T-helper 2 cell treated with Interferon-gamma antibody and Interleukin-4, amounts not matched to agents 5 μg/mL and 100 μg/mL, for 36 hours (primary cell): ENCODE measurements at places on chromosomes 12 and 14.
A peak's percentile ranks its signal among the peaks of the same experiment; 100 is the strongest.

GRCh38 chr12:8709124-8709830 is 11.5 kb downstream of the RIMKLB start:
- no peak for DNase-seq

DNA sequence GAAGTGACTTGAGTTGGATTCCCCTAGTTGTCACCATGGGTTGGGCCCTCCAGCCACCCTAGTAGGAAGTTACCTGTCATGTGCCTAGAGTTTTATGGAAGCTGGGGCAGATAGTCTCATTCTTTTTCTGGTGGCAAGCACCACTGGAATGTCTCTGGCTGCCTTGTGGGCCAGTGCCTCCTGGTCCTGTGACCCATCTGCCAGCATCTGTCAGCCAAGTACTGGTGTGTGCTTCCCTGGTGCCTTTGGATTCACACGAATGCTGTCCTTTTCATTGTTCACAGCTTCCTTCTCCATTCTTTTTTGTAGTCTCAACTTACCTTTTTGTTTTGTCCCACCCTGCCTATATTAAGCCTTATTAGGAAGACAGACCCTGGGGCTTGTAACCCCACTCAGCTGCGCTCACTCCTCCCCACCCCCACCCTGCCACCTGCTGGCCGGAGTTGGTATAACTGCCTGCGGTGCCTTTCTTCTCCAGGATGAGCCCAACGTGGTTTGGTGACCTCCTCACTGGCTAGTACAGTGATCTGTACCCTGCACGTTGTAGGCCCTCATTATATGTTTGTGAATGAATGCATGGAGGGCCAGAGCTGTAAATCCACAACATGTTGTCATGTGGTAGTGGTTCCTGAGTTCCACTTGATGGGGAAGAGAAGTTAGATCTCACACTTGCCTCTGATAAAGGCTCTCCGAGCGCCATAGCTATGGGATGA is 125.7 kb downstream of the TSPAN9 start:
- peak; percentile 7 for DNase-seq

- no peak for DNase-seq
Measured at GRCh38 chr14:74610866-74611649, 979 bp downstream of the LTBP2 start.

DNA sequence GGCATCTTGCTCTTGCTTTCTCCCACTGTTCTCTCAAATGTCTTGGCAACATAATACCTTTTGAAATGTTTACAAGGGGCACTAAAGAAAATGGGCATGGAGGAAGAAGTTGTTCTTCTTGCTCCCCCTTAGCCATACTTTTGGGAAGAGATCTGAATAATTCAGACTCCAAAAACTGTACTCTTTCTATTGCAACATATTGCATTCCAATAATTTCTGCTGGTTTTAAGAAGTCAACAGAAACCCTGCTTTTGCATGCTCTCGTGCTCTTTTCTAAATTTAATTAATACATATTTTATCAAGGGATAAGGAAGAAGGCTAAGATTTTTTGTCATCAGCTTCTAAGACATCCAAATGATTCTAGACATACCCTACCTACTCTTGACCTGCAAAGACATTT is 409.9 kb upstream of the SOX5 start:
- no peak for DNase-seq

DNA sequence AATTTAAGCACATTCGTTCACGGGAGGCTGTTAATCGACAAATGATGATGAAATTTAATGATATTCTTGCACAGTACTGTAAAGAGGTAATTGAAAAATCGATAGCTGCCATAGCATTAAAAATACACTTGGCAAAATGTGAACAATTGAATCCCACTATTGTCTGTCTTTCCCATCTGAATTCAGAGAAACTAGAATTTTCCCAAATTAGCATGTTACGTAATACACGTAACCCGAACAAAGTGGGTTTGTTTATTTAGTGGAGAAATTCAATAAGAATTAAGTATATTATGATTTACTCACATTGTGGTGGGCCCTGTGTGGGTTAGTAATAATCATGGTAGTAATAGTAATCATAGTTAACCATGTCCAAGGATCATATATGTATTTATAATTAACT is 31.9 kb downstream of the DNAH10 start:
- DNase-seq, result no peak

DNA sequence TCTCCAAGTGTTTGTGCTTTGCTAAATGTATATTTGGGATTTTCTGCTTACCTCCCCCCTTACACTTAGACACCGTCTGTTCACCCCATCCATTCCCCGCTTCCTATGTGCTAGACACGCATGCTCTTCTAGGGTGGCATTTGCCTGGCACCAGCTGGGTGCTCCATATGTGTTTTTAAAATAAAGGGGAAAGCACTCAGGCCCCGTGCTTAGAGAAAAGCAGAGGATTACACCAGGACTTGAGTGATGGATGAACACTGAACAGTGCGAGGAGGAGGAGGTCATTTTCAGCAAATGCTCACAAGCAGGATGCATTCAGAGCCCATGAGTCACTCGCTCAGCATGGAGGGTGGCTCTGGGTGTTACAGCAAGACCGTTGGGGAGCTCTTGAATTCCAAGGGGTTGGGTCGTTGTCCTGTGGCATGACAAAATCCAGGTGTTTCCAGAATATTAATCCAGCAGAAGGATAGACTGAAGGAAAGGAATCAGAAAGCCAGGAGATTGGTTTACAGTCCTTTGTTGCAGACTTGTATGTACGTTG is 2.9 kb upstream of the BDKRB1 start:
- DNase-seq, result no peak

GRCh38 chr12:72521326-72521725 is 249.2 kb downstream of the TRHDE start:
- no peak for DNase-seq

- no peak for DNase-seq
Measured at GRCh38 chr14:77424862-77425261, 1.5 kb upstream of the NOXRED1 start.

- DNase-seq, result no peak
Measured at GRCh38 chr14:85142982-85143381, 387.0 kb upstream of the FLRT2 start.
